ENCODE measurements at places on chromosomes 1 and 21.

DNA sequence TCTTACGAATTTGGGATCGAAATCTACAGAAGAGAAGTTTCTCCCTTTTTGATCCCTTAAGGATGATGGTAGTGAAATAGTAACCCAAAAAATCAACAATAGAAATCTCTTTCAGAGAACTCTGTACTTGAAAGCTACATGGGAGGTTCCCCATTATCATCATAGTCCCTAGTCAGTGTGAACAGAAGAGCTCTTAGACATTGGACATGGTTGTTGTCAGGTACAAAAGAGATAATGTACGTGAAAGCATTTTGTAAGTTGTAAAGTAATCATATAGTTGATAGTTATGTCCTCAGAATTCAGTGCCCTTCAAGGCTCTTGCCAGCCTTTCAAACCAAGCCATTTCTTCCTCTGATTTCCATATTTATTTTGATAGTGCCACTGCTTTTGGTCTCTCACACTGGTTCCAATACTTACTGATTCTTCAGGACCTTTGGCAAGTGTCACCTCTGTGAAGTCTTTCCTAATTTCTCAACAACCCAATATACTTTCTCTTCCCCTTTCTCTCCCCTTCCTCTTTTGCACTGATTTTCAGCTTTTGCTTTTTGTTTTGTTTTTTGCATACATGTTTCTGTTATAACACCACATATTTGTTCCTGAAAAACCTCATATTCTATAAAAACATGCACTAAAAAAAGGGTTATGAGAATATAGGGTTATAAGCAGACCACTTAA, 22.4 kb downstream of the VPS45 start:
- no peak for DNase-seq

GRCh38 chr1:215983680-215984079, 416.6 kb downstream of the KCTD3 start:
- DNase-seq, result no peak

- no peak for DNase-seq
Observed at GRCh38 chr1:76833151-76833550, 34.1 kb upstream of the ST6GALNAC5 start.

GRCh38 chr1:196640976-196641375, 10.9 kb upstream of the CFH start:
- no peak for DNase-seq

DNA sequence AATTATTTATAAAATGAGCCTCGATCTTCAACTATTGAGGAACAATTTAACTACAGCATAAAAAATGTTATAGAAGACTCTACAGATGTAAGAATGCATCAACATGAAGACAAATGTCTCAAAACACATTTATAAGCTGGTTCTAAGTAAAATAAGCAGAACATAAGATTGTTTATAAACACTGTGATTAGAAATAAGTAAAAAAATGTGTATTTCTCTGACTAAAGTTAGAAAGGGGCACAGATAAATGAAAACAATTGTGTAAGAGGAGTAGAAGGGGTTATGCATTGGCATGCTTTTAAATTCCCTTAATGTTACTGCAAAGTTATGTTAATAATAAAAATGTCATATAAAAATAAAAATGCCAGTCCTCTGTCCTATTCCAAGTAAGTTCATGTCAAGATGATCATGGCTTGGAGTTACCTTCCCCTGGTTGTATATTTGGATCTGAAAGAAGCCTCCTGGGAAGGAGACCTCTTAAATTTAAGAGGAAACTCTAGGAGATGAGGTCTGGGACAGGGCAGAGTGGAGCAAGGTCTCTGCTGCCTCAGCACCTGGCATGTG, 70.2 kb upstream of the FAM20B start:
- DNase-seq, result no peak

- DNase-seq, result no peak
Observed at GRCh38 chr1:215971793-215972441, 404.8 kb downstream of the KCTD3 start.

- no peak for DNase-seq
Observed at GRCh38 chr1:33047839-33048305, 11.2 kb upstream of the AK2 start.

GRCh38 chr1:205665201-205666045, 14.9 kb downstream of the SLC45A3 start:
- no peak for DNase-seq

GRCh38 chr1:11059155-11059967, 457 bp downstream of the SRM start:
- DNase-seq, result no peak

DNA sequence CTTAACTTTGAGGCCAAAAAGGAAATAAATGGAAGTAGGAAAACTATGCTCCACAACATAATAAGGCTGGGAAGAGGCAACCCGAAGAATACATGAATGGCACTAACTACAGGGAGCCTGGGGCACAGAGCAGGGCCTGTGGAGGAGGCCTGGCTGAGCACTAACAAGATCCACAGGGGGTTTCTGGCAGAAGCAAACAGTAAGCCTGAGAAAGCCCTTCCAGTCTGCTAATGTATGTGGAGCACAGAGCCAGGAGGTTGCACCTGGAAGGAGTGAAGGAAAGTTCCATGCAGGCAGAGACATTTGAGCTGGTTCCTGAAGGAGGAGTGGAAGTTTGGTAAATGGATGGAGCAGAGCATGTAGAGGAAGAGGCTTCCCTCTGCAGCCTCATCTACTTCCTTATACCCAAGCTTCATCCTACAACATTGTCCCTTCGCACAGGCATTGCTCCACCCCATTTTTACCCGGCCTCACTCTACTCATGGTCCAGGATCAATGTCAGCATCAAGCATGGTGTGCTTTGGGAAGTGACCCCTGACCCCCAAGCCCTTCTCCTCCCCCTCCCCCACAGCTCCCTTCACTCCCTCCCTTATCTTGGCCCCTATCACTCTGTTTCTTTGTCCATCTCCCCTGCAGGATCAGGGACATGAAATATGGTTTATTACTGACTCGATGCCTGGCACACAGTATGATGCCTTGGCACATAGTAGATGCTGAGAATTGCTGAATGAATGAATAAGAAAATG, 23.3 kb downstream of the SHISA4 start:
- no peak for DNase-seq

GRCh38 chr1:21633992-21634805, 35.0 kb downstream of the RAP1GAP start:
- no peak for DNase-seq

GRCh38 chr1:112689842-112690237, 15.4 kb downstream of the MOV10 start:
- no peak for DNase-seq

DNA sequence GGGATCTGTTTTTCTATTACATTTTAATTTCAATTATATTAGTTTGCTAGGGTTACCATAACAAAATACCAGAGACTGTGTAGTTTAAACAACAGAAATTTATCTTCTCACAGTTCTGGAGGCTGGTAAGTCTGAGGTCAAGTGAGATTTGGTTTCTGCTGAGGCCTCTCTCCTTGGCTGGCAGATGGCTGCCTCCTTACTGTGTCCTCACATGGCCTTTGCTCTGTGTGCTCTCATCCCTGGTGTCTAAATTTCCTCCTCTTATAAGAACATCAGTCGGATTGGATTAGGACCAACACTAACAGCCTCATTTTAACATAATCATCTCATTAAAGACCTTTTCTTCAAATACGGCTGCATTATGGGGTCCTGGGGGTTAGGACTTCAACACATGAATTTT, 195.2 kb upstream of the CHODL start:
- no peak for DNase-seq

- DNase-seq, result no peak
Observed at GRCh38 chr1:156516821-156517220, 16.2 kb upstream of the MEF2D start.

- no peak for DNase-seq
Observed at GRCh38 chr1:69836971-69837636, 269.4 kb downstream of the LRRC7 start.

GRCh38 chr1:40317394-40318074, 448 bp upstream of the COL9A2 start:
- no peak for DNase-seq

DNA sequence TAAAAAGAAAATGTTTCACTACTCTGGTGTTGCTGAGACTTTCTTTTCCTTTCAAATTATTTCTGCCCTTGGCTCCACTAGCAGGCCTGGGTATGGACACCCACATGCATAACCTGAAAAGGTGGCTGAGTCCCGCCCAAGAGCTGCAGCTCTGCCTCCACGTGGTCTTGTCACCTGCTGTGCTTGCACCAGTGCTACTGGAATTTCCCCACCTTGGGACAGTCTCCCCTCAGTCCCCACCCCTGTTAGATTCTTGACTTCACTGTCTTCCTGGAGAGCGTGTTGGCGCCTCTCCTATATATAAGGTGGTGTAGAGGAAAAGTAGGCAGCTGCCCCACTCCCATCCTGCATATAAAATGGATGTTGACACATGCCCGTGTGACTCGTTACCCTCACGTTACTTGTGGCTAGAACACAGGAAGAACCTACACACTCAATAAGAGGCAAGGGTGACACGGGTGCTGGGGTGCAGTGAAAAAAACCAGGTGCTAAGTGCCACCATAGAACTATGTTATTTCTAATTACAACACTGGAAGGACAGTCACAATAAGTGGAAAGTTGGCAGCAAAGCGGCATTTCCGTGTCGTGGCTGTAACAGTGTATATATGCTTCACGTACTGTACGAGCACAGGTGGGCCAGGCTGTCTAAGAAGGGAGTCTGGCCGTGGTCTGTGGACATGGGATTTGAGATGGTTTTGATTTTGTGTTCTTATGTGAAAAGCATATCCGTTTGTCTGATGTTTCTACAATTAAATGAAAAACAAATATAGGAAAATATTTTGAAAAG, 61.0 kb downstream of the POFUT2 start:
- DNase-seq, result no peak

DNA sequence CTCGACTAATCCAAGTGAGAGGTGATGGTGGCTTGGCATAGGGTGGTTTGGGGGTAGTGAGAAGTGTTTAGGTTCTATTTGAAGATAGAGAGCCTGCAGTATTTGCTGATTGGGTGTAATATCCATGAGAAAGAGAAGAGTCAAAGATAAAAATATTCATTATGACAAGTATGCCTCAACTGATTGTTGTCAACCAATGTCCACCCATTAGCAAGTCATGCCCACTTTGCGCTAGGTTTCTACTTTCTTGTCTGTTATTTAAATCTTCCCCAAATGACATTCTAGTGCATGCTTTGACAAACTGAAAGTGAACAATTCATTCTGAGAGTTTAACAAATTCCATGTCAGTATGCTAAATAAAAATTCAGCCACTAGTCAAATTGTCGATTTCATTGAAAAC, 3.8 kb upstream of the XCL1 start:
- no peak for DNase-seq

GRCh38 chr1:195608883-195609282, 999.4 kb downstream of the KCNT2 start:
- no peak for DNase-seq

GRCh38 chr21:17674106-17674505, 61.4 kb upstream of the BTG3 start:
- DNase-seq, result no peak

DNA sequence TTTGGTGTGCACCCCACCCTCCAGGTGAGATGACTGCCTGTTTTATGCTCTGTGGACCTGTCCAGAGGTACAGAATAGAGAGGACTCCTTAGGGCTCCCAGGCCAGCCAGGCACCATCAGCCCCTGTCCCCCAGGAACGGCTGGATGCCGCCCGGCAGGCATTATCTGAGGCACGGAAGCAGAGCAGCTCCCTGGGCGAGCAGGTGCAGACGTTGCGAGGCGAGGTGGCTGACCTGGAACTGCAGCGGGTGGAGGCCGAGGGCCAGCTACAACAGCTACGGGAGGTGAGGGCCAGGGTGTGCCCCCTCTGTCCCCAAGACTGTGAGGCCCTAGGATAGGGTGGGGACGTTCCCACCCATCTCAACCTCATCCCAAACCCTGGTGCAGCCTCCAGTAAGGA, 10.8 kb downstream of the MFAP2 start:
- DNase-seq, result no peak

DNA sequence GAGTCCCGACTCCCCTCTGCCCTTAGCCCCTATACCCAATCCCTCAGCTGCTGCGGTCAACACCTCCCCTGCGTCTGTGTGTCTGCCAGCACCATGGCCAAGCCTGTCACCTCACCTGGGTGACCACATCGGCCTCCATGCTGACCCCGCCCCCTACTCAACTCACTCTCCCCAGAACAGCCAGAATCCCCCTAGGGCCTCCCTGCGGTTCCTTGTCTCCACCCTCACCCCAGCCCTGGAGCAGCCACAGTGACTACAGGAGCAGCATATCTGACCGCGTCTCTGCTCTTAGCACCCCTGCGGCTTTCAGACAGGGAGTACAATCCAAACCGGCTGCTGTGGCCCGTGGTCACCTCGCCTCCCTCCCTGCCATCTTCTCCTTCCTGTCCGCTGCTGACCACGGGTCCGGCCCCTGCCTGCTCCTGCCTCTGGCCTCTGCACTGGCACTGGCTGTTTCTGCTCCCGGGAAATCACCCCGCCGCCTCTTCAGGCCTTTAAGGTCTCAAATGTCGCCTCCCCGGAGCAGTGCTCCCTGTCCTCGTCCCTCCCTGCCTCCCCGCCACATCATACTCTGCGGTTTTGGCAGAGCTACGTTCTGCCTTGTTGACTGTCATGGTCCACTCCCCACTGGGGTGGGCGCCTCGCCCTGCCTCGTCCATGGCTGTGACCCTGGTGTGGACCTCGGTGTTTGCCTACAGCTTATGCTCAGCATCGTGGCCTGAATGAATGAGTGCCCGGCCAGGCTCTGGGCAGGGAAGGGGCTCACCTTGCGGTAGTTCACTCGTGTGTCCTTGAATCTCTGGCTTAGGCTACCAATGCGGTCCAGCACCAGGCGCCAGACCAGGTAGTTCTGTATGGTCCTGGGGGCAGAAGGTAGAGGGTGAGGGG, 11.1 kb downstream of the PRXL2B start:
- DNase-seq, result no peak

DNA sequence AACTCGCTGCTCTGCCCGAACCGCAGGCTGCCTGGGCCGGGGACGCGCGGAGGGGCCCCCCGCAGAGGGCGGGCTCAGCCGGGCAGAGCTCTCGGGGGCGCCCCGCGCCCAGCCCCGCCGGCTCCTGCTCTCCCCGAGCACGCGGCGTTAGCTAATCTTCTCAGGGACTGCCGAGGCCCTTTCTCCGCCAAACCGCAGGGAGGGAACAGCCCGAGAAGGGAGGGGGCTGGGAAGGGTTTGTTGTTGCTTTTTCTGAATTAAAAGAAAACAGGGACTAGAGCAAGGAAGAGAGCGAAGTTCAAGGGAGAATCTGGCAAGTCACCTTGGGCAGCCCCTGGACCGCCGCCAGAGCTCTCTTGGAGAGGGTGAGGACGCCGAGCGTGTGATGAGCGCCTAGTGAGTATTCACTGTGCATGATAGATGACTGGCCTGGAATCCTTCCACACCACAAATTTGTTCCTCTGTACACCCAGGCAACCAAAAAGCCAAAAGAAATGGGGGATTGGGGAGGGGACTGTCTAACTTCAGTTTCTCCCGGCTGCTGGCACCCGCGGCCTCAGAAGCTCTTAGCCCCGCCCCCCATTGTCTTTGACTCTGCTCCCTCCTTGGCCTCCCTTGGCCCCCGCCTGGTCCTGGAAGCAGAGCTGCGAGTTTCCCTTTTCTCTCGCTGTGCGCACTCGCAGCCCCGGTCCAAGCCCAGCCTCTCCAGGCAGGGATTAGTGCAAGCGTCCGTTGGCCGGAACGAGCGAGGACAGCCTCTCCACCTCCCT, 19.7 kb upstream of the LMX1A start:
- DNase-seq, result peak; percentile 77

- no peak for DNase-seq
Observed at GRCh38 chr1:220426989-220427388, 100.9 kb upstream of the MARK1 start.
